ENCODE measurements at places on chromosomes 16 and 17. TPM values are rescaled to one million over a fixed set of nuclear protein-coding genes. Genes with fewer than 3 reads are reported as not detected.

Gene ASGR2
- not detected for total RNA-seq

DNA sequence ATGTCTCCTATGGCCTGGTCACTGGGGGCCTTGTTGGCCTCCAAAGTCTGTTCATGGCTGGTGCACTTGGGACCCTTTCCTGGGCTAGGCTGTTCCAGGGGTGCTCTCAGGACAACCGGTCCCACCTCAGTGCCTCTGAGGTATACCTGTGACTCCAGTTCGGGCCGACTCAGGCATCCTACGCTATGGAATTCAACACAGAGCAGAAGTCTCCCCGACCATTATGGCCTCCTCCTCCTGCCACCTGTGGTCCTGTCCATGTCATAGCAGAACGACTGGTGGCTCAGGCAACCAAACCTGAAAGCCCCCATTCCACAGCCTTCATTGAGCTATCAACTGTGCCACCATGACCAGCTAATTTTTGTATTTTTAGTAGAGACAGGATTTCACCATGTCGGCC, 8.5 kb upstream of the PSMD7 start:
- no peak for DNase-seq

DNA sequence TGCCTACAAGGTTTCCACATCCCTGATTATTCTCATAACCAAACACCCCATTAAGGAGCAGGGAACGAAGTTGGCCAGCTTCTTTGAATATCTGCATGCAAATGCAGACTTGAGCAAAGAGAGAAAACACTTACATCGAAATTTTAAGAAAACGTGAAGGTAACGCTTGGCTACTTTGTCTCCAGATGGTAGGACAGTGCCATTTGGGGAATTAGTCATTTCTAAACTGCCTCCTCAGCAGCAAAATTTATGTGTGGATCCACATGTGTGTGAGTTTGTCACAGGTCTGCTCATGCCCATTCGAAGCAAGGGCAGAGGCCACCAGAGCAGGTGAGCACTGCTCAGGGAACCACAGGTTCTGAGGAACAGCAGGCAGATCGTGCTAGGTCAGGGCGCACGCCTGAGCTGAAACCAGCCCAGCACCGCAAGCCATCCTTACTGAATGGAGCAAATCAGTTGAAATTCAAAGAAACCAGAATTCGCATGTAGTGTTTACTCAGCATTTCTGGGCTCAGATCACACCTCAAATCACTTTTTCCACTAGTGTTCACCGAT, 80.1 kb downstream of the SOCS1 start:
- DNase-seq, result peak; percentile 68

DNA sequence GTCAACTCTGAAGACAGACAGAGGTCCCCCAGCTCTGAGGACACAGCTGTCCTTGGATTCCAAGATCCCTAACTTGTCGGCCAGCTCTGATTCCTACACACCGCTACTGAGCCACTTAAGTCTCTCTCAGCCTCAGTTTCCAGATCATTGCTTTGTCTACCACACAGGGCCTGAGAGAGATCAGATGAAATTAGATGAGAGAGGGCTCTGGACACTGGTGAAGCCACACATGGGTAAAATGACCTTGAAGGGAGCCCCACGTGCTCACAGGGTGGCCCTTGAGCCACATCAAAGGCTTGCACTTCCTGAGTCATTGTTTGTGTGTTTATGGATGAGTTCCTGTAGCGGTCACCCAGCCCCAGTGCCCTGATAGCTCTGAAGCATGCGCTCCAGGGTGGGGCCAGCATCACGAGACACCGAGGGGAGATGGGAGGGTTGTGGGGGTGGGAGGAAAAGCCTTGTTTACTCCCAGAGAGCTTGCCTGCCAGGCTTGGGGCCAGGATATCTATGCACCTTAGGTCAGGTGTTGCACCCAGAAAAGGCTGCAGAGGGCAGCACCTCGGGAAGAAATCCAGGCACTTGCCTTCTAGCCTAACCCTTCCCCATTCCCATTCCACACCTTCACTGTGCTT, 32.7 kb upstream of the SLC6A2 start:
- DNase-seq, result peak; percentile 8

Measured in activated CD4-positive, alpha-beta T cell treated with anti-CD3 and anti-CD28 coated beads for 36 hours (primary cell).